HCT116 (cell line): ENCODE measurements at places on chromosomes 16 and 17.

GRCh38 chr17:32006957-32007462 lies at the start of gene LRRC37B:
LRRC37B (plus strand) TSS chr17:32007383; CDS start chr17:32021393, 14,010 bp downstream.
- peak; percentile 42 for DNase-seq

- no peak for DNase-seq
Measured at GRCh38 chr17:8905331-8905730, 37.9 kb upstream of the PIK3R6 start.

DNA sequence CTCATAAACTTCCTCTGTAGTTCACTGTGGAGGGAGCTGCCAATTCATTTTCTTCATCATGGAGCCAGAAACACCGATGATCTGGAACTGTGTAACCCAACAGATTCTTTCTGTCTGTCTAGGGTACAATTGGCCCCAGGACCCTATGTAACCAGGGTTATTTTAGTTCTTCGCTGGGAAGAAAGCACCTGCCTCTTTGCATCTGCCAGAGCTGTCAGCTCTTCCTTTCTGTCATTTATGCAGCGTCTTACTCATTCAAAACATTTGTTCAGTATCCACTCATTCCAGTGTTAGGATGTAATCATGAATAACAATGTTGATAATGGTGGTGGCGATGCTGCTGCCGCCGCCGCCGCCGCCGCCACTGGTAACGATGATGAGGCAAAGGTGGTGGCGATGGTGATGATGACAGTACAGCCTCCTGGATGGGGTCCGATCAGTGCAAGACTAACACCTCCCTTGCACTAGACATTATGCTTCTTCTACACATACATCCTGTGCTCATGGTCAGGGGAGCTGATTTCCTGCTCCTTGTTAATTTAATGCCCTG lies 46.1 kb downstream of the IRX5 start:
- DNase-seq = no peak

DNA sequence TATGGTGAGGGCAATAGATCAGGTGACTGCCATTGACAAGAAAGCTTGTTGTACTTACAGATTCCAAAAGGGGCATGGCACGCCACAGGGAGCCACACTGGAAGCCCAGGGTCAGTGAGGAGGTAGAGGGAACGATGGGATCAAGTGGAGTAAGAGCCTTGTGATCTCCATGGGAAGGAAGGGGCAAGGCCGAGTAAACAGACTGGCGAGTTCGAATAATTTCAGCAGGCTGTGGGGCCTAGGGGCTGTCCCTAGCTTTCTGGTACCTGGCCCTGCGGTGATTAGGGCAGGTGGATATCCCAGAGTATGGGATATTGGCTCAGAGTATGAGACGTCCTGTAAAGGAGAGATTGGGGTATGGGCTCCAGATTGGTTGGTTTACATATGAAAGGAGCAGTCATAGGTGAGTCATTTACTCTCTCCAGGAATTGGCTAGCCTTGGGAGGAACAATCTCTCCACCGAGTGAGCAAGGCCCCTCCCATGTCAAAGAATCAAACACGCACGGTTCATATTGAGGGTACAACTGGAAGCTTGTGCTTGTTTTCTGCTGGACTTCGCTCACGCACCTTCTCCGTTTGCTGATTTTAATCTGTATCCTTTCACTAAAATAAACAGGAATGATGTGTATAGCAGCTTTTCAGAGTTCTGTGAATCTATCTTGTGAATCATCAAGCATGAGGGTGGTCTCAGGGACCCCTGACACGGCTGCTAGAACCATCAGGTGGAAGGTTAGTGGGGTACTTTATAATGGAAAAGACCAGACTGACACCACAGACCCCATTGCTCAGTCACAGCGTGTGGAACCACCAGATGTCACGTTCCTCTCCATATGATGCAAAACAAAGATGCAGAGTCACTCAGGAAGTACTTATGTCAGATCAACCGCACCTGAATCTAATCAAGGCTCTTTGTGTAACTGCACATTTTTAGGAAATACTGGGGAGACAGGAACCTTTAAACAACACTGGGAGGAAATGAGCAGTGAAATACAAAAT lies 27.9 kb downstream of the GABARAPL2 start:
- no peak for DNase-seq

GRCh38 chr16:58020628-58021521 lies 4.7 kb upstream of the MMP15 start:
- no peak for DNase-seq

GRCh38 chr17:50055426-50056216 lies at the start of gene ITGA3:
ITGA3 (plus strand) TSS chr17:50056110; CDS start chr17:50056440, 330 bp downstream.
- DNase-seq = peak; percentile 98

DNA sequence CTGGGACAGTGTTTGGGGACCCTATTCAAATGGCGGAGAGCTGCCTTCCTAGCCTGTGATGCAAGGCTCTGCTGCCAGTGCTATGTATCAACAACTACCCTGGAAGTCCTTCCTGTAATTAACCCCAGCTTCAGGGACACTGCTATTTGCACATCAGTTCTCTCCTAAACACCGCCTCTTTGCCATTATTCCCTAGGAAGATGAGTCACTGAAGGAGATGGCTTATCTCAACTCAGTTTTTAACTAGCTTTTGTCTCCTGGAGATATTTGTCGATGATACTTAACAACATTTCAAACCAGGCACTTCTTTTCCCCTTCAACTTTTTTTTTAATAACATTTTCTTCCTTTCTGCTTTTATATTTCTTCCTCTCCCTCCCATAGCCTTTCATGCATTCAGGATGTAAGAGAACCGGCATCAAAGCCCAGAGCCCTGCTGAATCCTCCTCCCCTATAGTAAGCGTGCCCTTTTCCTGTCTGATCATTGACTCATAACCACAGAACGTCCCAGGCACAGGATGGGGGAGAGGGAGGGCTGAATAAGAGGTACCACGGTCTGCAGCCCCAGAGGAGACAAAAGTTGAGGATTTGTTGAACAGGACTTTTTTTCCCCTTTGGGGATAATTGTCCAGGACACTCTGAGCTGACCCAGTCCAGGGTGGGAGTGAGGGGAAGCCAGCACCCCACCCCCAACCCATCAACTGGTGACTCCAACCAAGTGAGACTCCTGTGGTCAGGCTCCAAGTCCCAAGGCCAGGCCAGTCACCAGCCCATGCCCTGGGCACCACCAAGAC lies 387.8 kb upstream of the SALL1 start:
- DNase-seq = no peak

DNA sequence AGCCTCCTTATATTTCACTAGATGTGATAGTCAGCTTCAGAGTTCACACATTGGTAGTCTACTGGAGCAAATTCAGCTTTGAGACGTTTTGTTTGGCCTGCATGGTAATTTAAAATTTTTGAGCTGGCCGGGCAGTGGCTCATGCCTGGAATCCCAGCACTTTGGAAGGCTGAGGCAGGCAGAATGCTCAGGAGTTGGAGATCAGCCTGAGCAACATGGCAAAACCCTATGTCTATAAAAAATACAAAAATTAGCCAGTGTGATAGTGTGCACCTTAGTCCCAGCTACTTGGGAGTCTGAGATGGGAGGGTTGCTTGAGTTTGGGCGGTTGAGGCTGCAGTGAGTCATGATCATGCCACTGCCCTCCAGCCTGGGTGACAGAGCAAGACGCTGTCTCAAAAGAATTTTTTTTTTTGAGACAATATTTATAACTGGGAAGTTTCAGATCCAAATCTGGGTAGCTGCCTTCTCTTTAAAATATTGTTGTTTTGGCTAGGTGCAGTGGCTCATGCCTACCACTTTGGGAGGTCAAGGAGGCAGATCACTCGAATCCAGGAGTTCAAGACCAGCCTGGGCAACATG lies 4.8 kb upstream of the BLMH start:
- no peak for DNase-seq

GRCh38 chr17:40251576-40251975 lies 32.5 kb downstream of the WIPF2 start:
- peak; percentile 78 for DNase-seq

DNA sequence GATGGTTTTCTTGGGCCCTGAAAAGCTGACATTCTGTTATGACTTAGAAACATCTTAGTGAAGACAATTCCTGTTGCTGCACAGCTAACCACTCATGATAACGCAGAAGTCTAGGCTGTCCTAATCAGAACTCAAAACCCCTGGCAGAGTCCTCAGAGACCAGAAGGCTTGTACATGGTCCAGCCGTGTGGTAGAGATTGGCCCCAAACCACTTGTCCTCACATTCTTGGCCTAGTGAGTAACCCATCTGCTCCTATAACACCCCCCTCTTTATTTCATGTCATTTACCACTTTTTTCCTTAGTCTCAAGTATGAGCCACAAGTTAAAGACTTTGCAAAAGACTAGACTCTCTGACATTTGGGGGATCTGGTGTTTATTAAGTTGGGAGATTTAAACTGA lies 116.5 kb upstream of the ADAMTS18 start:
- no peak for DNase-seq

DNA sequence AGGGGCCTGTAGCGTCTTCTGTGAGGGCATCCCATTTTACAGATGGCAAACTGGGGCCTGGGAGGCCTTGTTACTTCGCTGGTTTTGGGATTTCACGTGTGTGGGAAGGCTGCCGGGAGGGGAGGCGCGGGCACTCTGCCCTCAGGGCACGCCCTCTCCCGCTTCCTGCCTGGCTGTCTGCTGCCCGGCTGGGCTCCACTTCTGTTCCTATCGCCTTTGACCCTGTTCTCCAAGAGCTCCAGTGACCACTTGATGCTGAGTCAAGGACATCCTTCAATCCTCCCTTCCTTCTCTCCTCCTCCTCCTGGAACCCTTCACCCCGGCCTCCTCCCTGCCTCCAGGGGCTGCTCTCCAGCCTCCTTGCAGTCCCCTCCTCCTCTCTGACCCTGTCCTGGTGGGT lies 16.0 kb downstream of the SPNS3 start:
- DNase-seq = no peak

- DNase-seq = no peak
Measured at GRCh38 chr17:49817993-49818392, 29.5 kb downstream of the KAT7 start.

GRCh38 chr16:12461201-12461600 lies 342.5 kb downstream of the CPPED1 start:
- no peak for DNase-seq

DNA sequence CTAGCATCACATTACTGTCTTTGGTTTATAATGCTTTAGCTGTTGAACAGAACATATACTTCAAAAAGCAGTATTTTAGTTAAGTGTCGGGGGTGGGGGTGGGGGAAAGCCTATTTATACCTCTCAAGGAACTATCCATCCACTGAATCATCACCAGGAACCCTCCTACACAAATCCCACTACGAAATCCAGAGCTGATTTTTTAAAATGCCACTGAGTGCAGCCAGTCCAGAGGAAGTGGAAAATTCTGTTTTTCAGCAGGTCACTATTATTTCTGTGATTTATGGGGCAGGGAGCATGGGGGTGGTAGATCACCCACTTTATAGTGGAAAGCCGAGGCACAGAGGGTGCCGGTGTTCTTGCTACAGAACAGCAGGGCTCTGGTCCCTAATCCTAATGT lies 284.1 kb downstream of the SOX9 start:
- DNase-seq = no peak

DNA sequence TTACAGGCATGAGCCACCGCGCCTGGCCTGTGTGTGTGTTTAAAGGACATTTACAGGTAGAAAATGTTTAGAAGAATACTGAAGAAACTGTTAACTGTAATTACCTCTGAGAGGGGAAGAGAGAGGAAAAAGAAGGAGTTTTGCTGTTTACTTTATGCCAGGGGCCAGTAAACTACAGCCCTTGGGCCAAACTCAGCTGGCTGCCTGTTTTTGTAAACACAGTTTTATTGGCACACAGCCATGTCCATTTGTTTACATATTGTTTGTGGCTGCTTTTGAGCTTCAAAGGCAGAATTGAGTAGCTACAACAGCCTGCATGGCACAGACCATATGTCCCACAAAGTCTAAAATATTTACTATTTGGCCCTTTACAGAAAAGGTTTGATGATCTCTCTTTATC lies 76.4 kb downstream of the GPR139 start:
- no peak for DNase-seq

DNA sequence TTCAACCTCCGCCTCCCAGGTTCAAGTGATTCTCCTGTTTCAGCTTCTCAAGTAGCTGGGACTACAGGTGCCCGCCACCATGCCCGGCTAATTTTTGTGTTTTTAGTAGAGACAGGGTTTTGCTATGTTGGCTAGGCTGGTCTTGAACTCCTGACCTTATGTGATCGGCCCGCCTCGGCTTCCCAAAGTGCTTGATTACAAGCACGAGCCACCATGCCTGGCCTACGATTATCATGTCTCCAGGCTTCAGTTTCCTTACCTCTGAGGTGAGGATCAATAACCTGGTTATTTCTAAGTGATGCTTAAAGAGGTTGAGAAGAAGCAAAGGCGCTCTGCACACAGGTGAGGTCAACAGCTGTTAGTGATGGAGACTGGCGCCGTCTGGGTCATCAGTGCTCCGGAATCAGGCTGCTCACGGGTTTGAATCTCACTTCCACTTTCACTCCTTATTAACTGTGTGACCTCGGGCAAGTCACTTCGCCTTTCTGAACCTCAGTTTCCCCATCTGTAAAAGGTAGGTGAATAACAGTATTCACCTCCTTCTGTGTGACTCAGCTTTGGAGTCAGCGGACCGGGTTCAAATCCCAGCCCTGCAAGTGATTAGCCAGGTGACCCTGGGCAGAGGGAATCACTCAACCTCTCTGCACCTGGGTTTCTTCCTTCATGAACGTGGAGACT lies 745 bp upstream of the ABCC1 start:
- DNase-seq = no peak

DNA sequence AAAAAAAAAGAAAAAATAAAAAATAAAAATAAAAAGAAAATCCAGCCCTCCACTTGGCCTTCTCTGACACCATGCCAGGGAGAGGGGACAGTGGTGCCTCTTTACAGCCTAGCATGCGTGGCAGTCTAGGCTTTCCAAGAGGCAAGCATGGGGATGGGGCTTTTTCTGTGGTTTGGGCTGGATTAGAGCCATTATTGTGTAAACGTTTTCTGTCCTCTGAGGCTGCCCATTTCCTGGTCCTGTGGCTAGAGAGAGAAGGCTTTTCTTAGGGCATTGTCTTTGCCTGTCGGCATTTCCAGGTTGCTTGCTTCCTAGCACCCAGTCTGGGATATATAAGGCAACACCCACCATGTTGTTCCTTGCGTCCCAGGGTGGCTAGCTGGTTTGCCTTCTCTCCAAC lies 2.7 kb upstream of the DHRS7B start:
- no peak for DNase-seq

- no peak for DNase-seq
Measured at GRCh38 chr17:31099016-31099415, 4.2 kb downstream of the NF1 start.

- no peak for DNase-seq
Measured at GRCh38 chr16:49343291-49343690, 30.3 kb upstream of the C16orf78 start.

DNA sequence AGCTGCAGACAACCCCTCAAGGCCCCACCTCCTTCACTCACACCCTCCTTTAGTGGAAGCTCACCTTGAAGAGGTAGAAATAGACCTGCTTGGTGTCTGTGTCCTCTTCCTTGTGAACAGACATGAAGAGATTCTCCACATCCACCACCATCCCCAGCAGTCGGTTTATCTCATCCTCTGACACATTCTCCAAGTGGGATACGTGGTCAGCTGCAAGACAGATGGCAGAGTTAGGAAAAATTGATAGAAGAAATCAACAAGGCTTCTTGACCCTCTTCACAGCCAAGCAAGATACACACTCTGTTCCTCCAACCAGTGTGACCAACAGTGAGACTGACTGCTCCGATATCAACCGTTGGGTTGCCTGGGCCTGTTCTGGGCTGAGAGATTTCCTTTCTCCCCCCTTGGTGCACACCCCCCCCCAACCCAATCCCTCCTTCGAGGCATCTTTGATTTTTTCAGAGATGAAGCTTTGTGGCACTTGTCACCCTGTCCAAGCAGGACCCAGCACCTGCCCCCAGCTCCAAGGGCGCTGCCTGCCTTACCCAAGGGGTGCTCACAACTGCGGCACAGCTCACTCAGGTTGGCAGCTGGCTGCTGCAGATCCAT lies 902 bp downstream of the KAT2A start:
- DNase-seq = no peak

GRCh38 chr17:8939496-8940334 lies 25.8 kb downstream of the PIK3R5 start:
- DNase-seq = no peak
